ENCODE measurements at places on chromosomes 1 and 21.

DNA sequence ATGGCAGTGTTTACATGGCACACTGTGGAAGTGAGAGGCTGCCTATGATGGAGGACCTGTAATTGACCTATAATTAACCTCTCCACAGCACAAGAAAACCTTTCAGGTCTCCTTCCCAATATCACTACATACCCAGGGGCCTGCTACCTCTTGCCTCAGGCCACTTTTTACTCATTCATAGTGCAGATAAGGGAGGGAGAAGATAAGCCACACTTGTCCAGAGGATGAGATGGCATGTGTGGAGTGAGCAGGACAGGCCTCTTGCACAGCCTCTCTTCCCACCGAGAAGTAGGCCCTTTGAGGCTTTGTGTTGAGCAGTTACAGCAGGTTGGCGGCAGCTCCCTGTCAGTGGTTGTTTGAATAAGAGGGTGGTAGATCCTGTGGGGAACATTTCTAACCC, 31.1 kb upstream of the IKBKE start:
- no peak for DNase-seq

GRCh38 chr1:59979666-59980065, 53.1 kb upstream of the CYP2J2 start:
- DNase-seq: no peak

GRCh38 chr1:29270929-29271521, 34.7 kb downstream of the PTPRU start:
- DNase-seq: no peak

- no peak for DNase-seq
These were observed 137.3 kb upstream of the PLXNA2 start for GRCh38 chr1:208381481-208381880.

DNA sequence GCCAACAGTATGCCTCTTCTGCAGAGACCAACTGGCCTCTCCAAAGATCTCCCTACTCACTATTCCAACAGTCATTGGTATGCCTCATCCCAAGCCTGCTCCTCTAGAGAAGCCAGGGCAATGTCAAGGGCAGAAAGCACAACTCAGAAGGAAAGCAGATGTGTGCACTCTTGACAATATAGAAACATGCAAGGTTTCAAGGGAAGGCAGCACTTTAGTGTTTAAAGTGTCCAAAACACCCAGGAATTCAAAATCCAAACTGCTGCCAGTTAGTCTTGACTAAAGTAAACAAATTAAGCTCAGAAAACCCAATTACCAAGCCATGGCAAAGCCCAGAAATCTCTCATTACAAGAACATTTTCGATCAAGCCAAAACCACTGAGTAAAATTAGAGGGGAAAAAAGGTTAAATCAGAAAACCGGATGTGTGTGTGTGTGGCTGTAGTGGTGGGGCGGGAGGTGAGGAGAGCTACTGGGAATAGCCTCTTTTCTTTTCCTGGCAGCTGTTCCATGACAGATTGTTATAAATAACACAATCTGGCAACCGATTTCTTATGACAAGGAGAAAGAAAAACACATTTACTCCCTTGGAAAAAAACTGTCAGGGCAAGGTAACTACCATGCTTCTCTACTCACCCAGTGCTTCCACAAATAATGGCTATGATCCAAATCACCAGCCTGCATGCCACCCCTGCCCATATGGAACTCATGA, 39.2 kb downstream of the EIF2B3 start:
- DNase-seq: no peak

- DNase-seq: no peak
These were observed 8.8 kb upstream of the TTLL10 start for GRCh38 chr1:1164701-1165451.

DNA sequence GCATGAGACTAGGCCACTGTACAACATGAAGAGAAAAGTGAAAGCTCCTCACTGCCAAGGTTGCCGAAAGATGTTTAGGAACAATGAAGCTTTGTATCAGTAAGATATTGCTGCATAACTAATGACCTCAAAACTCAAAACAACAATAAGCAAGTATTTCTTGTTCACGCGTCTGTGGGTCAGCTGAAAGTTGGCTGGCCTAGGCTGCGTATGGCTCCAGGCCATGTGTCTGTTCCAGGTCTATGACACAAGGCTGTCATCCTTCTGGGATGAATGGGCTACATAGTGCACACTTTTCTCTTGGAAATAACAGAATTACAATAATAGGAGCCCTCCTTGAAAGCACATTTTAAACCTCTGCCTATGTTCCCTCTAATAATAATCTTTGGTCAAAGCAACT, 515.9 kb downstream of the PLPP3 start:
- no peak for DNase-seq

DNA sequence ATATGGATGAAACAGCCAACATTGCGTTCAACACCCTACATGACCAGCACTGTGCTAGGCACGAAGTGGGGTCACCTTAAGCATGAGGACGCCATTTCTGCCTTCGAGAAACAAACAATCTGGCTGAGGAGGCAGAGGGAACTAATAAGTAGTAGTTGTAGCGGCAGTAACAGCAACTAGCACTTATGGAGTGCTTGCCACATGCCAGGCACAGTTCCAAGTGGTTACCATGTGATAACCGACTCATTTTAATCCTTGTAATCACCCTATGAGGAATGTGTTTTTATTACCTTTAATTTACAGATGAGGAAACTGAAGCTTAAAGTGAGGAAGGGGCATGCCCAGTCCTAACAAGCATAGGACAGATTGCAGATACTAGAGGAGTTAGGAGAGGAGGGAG, 33.7 kb downstream of the KCND3 start:
- no peak for DNase-seq

GRCh38 chr1:169563019-169563615, 23.2 kb downstream of the F5 start:
- no peak for DNase-seq

DNA sequence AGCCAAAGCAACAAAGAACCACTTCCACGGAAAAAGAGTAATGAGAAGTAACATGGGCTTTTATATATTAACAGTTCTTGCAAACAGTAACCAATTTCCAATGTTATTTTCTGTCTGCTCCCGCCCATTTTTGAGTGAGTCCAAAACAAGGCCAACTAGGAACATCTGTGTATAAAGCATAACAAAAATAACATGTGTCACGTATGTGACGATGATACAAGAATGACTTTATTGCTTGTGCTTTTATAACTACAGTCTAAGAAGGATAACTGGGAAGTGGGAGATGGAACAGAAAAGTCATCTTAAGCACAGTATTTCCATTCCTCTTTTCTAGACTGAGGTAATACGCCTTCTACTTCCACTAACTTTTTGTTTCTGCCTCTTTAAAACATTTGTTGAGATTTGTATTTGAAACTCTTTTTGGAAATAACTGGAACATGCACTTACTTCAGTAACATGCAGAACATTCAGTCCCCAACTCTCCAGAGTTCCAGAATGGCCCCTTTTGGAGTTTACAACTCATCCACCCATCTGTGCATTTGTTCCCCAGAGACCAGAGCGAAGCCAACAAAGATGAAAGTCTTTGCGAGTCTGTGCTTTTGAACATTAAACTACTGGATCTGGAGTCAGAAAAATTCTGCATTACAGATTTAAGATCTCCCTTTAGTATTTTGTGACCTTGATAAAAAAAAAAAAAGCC, 143.0 kb upstream of the ZRANB2 start:
- no peak for DNase-seq

Data from activated T-cell treated with anti-CD3 and anti-CD28 coated beads for 24 hours (primary cell).